ENCODE measurements at places on chromosomes 1 and 21. TPM values are rescaled to one million over a fixed set of nuclear protein-coding genes. Genes with fewer than 3 reads are reported as not detected.

Gene PRR9
- not detected for total RNA-seq

Gene TMEM61
- not detected for total RNA-seq

Gene JAM2
- total RNA-seq, result 6.9 TPM

Gene KPRP
- total RNA-seq, result not detected

Gene KRTAP10-8
- total RNA-seq, result not detected

Gene GADD45A
- 37.0 TPM for total RNA-seq

Gene OR2M5
- not detected for total RNA-seq

Gene SPATA45
- 0.28 TPM for total RNA-seq

Gene MAN1A2
- total RNA-seq, result 55.2 TPM

Gene CROCC
- total RNA-seq, result 25.1 TPM

Gene TAL1
- total RNA-seq, result under 0.01 TPM

Measured in smooth muscle cell of bladder (primary cell).